Caudate nucleus (tissue), 63 donors: ENCODE measurements at places on chromosomes 13 and 19.

DNA sequence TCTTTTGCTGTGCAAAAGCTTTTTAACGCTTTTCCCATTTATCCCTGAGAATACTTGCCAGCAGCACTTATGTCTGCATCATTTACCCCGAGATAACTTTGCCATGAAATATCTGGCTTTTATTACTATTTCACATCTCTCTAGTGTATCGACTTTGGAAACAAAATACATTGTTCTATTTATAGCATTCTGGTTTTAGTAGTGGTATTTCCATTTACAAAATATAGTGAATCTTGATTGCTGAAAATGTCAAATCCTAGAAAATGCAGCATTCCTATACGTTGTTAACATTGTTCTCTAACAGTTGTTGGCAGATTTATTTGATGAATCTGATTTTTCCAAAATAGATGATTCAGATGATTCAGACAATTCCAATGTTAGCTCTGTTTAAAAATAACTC lies 189.3 kb upstream of the SPRY2 start:
- no peak for DNase-seq

- DNase-seq: no peak
Observed at GRCh38 chr19:11018179-11018578, 57.3 kb downstream of the SMARCA4 start.

GRCh38 chr13:46206143-46206542 lies 5.6 kb upstream of the LRRC63 start:
- DNase-seq: no peak

DNA sequence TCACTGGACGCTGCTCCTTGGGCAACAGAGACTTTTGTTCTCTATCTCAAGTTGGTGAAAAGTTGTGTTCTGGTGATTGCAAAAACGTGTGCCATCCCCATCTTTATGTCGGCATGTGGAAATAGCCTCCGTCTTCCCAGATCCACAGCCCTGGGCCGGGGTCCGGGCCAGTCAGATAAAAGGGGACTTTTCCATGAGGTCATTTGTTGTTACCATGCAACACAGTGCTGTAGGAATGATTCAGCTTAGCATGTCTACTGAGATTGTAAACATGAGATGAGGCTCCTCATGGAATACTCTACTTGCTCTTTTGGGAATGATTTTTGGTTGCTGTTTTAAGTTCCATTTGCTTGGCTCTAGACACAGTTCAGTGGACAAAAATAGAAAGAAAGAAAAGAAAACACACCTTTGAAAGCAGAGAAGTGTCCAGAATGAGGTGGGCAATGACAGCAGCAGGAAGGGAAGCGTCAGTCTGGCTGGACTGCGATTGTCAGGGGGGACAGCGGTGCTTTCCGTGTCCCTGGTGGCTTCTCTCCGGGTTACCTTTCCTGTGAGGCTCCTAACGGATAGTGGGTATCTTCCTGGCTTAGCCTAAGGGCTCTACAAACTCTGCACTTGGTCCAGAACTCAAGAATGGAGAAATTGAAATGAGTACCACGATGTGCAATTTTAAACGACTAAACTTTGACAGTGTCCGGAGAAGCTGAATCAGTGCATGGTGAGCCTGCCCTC lies 91.6 kb downstream of the TEX29 start:
- DNase-seq: no peak

DNA sequence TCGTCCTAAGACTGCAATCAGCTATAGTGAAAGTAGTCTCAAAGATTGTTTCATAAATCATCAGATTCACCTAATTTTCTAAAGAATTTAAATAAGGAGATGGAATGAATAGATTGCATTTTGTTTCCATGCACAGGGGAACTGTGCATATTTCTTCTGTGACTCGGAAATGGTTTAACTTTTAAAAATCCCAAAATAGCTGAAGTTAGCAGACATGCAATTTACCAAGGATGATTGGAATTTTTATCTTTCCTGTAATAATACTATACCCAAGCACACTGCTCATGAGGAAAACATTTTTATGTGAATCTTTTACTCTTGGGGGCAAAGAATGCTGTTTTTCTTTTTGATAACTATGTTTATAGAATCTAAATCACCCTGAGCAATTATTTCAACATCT lies 15.0 kb upstream of the LMO7 start:
- no peak for DNase-seq

GRCh38 chr13:20195801-20196200 lies 3.1 kb upstream of the GJB2 start:
- no peak for DNase-seq

DNA sequence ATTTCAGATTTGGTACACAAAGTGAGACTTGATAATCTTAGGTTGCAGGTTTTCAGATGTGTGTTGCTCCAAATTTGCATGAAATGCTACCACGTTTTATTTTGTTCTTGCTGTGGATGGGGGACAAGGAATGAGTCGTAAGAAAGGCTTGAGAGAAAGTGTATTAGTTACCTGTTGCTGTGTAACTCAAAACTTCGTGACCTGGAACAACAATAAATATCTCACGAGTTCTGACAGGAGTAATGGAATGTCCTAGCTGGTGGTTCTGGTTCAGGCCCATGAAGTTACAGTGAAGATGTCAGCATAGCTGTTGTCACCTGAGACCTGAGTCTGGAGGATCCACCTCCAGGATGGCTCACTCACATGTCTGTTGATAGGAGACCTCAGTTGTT lies 1.2 kb downstream of the ZNF8 start:
- no peak for DNase-seq

GRCh38 chr19:42563352-42564210 lies 31.1 kb downstream of the CEACAM8 start:
- DNase-seq: peak; percentile 16

- no peak for DNase-seq
Observed at GRCh38 chr19:57052081-57052480, 67.7 kb upstream of the USP29 start.

- no peak for DNase-seq
Observed at GRCh38 chr19:47682939-47683338, 30.3 kb upstream of the EHD2 start.

DNA sequence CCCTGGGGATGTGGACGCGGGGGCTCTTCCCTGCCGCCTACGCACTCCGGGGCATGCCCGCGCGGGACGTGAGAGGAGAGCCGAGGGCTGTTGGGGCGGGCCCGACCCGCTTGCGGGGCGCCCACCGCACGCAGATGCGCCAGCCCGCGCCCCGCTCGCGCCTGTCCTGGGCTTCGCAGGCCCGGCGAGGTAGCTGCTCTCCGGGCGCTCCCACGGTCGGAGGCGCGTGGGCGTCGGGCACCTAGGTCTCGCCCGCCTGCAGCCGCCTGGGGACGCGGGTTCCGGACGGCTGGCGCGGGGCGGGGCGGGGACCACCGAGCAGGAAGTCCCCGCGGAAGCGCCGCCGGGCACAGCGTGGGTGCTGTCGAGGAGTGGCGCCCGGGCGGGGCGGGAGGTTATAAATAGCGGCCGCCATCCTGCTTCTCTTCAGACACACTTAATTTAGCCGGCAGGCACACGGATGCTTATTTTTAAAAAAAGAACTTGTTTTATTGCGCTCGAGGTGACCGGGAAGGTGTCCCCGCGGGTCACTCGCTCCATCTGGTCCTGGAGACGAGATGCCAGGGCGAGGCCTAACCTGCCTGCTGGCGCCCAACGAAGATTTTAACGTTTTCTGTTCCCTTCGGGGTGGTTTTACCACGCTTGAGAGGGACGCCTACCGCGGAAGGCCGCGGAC lies 561 bp upstream of the GJA3 start:
- DNase-seq: no peak

DNA sequence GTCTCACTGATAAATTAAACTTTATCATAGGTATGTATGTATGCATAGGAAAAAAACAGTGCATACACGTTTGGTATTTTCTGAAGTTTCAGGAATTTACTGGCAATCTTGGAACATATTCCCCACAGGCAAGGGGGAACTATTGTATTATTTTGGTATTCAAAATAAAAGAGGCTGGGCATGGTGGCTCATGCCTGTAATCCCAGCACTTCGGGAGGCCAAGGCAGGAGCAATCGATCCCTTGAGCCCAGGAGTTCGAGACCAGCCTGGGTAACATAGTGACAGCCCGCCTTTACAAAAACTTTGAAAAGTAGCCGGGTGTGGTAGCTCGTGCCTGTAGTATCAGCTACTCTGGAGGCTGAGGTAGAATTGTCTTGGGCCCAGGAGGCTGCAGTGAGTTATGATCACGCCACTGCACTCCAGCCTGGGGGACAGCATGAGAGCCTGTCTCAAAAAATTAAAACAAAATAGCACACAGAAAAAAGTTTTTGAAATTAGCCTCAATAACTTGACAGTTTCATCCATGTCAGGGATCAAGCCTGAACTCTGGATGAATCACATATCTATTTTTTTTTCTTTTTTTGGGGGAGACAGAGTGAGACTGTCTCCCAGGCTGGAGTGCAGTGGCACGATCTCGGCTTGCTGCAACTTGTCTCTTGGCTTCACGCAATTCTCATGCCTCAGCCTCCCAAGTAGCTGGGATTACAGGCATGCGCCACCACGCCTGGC lies 29.1 kb upstream of the HOMER3 start:
- no peak for DNase-seq

DNA sequence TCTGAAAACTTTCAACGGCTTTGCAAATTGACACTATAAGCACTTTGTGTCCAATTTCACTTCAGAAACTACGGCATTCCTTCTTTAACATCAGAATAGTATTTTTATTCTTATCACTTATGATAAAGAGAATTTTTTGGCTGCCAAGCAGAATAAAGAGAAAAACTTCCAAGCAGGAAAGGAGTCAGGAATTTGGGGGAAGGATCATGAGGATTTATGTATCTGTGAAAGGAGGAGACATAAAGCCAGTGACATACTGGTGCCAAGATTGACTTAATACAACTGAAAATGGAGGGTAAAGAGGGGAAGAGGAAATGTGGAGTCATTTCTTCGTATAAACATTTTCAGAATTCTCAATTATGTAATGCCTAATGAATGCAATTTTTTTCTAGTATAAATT lies 94.7 kb downstream of the RBM26 start:
- DNase-seq: no peak
